ENCODE measurements at places on chromosomes 12 and 14.

DNA sequence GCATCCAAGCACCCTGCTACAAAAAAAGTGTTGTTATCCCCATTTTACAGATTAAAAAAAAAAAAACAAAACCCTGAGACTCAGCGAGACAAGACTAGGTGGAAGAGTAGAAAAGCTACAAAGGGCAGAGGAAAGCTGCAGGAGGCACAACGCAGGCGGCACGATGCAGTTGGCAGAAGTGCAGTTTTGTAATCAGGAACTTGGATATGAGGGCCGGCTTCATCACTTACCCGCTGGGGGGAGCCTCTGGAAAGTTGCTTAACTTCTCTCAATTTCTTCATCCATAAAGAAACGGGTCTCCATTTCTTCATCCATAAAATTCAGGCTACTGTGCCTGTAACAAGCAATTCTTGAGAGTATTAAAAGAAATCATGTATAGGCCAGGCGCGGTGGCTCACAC, 33.1 kb upstream of the CCDC60 start:
- DNase-seq: no peak

DNA sequence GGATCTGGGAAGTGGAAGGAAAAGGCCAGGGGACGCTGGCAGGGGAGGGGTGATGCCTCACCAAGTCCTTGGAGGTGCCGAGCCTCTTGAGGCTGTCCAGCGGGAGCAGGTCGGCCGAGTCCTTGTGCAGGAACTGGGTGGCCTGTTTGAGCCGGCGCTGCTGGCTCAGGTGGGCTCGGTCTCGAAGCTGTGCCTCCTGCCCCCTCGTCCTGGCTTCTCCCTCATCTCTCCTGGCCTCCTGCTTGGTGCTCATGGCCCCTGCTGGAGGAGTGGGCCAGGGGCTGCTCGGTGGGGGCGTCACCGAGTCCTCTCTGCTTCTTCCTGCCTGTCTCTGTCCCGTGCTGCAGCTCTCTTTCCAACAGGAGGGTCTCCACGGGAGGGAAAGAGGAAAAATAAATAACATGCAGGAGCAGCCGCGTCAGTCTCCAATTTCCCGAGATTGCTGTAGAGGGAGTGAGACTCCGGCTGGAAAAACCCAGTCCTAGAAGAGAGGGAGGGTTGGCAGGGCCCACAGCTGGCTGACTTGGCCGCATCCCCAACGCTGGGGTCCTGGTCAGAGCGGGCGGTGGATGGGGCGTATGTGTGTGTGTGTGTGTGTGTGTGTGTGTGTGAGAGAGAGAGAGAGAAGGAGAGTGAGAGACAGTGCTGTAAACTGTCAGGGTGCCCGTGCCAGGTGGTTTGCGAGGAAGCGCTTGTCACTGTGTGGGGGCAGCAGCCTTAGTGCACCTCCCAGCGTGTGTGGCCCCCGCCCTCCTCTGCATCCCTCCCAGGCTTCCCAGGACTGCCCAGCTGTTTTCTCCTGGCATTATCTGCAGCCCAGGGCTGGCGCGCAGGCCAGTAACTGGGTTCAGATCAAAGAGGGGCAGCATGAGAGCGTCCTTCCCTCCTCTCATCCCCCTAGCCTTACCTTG, at the start of gene NRIP2:
Gene NRIP2 (minus strand): TSS at position 455 of the 911 bp plus-strand sequence. CDS start 52 bp downstream, at position 403.
- DNase-seq: no peak

- no peak for DNase-seq
Observed at GRCh38 chr14:75184492-75184891, 8.1 kb upstream of the TMED10 start.

GRCh38 chr12:65620046-65620445, 204.2 kb upstream of the HMGA2 start:
- no peak for DNase-seq

DNA sequence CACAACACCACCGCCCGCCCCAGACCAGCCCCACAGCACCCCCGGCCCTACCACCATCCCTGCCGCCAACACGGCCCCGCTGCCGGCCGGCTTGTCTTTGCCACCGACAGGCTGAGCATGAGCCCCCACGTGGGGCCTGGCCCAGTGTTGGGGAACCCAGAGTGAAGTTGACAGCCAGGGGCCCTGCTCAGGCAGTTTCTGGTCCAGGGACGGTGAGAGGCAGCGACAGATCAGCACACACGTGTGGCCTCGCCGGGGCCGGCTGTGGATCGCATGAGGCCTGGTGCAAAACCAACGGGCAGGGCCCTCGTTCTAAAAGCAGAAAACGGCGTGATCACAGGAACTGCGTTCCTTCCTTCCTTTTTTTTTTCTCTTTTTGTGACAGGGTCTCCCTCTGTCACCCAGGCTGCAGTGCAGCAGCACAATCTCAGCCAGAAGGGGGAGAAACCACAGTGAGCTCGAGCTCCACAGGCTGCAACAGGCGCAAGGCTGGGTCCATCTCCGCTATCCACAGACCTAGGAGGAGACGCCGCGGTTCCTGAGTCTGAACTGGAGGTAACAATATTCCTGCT, 50.5 kb upstream of the FBRSL1 start:
- no peak for DNase-seq

DNA sequence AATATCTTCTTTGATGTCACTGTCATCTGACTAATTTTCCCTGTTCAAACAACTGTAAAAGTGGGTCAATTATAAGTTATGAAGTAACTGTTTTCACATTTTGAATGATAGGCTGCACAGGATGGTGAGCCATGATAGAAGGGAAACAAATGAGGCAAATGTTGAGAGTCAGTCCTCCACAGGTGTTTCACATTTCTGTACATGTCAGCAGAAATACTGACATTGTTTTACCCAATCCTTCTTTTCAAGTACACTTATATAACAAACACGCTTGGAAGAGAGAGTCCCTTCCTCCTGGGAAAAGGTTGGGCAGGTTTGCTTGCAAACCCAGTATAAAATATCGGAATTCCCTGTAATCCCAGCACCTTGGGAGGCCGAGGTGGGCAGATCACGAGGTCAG, 1251.5 kb downstream of the SLC16A7 start:
- DNase-seq: no peak

DNA sequence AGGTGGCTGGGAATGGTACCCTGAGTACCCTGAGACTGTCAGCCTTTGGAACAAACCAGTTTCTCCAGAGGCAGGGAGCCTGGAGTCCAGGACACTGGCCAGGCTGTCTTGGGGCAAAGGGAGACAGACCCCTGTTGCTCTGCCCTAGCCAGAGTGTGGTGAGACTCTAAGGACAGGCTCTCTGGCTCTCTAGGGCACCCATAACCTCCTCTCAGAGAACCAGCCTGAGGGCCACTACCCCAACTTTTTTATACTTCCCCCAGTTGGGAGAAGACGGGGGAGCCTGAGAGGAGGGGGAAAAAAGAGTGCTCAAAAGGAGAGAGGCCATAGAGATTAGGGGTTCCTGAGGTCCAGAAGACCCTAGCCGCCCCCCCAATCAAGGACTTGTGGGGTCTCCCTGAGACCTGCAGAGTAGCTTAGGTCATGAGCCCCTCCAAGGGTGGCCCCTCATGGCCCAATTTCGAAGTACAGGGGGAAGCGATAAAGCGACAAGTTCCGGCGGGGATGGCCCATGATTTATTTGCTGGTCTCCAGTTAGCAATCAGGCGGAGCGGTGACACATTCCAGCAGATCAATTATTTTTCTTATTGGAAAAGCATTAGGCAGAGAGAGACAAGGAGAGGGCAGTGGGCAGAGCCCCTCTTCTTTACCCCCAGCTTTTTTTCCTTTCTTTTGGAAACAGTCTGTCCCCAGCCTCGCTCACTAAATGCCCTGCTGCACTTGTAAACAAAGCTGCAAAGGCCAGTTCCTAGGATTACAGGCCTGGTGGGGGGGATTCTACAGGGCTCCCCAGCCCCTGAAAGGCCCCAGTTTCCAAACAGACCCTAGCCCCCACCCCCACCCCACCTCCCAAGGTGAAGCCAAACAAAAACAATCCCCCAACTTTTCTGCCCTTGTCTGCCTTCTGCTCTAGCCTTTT, 1.5 kb downstream of the HOXC8 start:
- no peak for DNase-seq

DNA sequence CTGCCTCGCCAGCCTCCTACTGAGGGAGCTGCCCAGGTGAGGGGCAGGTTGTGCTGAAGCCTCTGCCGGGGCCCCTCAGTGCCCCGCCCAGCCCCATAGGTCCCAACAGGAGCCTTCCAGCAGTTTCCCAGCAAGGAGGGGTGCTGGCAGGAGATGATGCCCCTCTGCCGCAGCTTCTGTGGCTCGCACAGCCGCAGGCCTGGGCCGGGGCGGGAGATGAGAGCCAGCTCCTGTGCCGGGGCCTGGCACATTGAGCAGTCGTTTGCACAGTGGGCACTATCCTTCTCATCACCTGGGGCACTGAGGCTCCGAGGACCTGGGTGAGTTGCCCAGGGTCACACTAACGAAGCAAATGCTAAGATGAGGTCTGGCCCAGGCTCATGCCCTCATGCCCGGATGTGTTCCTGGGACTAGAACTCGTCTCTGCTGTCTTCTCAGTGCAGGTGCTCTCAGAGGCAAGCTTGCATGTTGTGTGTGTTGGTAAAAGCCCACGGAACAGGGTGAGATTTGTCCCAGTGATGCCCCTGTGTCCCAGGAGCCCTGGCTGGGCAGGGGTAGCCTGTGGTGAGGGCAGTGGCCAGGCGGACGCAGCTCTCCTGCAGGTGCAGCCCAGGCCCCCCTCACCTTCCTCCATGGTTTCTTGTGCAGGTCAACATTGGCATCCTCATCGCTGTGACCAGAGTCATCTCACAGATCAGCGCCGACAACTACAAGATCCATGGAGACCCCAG, 177.5 kb downstream of the ADGRD1 start:
- DNase-seq: no peak

DNA sequence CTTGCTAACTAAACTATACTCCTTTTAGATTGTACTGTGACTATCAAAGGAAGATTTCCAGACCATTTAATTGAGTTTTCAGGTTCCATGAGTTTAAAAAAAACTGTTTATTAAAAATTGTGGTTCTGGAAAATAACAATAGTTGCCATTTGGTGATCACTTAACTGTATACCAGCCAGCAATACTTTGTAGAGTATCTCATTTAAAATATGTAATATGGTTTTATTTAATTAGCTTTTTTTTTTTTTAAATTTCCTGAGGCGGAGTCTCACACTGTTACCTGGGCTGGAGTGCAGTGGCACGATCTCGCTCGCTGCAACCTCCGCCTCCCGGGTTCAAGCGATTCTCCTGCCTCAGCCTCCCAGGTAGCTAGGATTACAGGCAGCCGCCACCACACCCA, 7.4 kb downstream of the MARK3 start:
- DNase-seq: no peak

- no peak for DNase-seq
Observed at GRCh38 chr12:91663310-91663709, 480.7 kb upstream of the DCN start.

DNA sequence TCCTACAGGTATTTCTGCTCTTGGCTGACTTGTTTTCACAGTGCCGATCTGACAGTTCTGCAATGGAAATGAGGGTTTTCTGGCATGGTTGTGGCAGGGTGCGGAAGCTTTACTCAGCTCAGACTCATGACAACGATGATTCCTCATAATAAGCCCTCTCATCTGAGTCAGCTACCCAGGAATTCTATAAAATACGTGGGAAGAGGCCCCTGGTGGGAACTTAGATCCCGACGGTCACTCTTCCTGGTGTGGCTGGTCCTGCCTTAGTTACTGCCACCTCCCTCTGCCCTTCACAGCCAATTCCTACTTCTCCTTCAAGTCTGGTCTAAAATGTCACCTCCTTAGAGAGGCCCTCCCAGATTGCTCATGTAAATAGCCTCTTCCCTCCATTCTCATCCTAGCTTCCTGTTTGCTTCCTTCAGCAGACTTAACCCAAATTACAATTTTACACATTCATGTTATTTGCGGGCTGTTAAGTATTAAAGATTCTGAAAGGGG, 104.2 kb upstream of the MAP1LC3B2 start:
- DNase-seq: no peak

GRCh38 chr12:76634133-76634532, 74.6 kb upstream of the OSBPL8 start:
- no peak for DNase-seq

DNA sequence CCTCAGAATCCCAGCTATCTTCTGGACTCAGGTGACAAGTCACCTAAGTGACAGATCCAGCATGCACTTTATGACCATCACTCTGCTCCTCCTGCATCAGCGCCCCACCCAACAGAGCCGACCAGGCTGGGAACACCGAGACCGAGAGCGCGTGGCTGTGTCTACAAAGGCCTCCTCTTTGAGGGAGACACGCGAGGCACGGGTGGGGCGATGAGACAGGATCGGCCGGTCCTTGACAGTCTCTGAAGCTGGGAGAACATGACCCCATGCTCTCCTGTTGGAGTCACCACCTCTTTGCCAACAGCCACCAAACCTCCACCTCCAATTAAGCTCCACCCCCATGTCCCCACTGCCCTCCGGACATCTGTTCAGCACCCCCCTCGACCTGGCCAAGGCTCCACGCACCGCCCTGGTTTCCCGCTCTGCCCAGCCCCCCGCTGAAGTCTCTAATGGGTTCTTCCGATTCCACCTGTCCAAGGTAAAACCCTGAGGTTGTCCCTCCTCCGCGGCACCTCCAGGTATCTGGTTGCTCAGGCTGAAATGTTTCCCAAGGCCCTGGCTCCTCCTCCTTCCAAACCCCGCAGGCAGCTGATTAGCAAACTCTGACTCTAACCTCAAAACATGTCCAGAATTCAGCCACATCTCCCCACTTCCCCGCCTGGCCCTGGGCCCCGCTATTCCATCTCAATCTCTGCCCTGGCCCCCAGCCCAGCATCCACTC, 31.5 kb downstream of the HSP90AA1 start:
- DNase-seq: no peak

- DNase-seq: no peak
Observed at GRCh38 chr12:106780010-106780631, 5.6 kb downstream of the RIC8B start.

DNA sequence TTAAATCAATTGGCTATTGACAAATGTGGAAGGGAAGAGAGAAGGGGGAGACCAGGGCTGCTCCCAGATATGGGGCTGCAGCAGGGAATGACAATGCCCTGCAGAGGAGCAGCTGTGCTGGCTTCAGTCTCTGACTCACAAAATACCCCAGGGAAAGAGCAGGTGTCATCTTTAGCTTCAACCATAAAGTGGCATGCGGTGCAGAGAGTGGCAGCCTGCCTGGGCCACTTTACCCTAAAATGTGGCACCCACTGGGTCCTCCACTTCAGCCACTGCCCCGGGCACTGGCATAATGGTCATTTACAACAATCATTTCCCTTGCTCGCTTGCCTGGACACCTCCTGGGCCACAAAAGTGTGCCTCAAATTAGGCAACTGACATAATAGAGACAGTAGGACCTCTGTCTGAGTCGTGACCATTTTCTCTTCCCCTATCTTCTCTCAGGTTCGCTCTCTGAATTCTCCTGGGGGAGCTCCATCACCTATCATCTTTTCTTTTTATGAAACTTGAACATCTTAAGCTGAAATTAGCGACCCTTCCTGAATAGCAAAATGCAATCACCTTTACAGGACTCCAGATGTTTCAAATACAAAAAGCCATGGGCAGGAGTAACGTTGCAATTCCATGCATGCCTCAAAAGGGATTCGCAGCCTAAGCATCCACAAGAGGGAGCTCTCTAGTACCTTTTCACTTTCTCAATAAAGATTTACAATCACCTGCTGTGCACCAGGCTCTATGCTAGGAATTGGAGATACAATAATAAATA, 179.9 kb upstream of the ATF7IP start:
- DNase-seq: no peak

DNA sequence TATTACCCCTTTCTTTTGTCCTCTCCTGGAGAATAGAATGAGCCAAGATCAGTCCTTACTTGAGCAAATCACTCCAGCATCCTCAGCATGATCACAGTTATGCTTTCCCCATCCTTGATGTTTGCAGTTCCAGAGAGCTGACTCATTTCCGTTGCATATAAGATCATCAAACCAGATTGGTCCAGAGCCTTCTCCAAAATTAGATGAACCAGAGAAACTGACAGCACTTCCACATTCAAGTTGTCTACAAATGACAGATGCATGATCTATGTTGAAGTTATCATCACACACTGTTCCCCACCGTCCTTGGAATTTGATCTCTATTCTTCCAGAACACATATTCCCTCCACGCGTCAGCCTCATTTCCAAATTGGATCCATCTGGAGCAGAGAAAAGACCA, 4.8 kb downstream of the CD163 start:
- DNase-seq: no peak
